GOT3 (cell line): ENCODE measurements at places on chromosomes 5 and 9.

DNA sequence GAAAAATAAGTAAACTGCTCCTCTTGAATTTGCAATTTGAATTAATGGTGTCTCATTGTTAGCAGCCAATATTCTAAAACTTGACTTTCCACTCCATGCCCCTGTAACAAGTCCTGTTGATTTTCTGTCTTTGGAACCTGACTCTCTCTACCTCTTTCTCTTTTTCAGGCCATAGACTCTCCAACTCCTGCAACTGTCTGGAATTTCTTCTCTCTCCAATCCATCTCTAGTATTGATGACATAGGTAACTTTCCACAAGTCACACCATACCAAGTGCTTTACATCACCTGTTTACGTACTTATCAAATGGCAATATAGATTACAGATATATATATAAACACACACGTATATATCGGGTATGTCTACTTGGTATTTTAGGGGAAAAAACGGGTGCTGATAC, 923 bp downstream of the C5orf34 start:
- DNase-seq = no peak

DNA sequence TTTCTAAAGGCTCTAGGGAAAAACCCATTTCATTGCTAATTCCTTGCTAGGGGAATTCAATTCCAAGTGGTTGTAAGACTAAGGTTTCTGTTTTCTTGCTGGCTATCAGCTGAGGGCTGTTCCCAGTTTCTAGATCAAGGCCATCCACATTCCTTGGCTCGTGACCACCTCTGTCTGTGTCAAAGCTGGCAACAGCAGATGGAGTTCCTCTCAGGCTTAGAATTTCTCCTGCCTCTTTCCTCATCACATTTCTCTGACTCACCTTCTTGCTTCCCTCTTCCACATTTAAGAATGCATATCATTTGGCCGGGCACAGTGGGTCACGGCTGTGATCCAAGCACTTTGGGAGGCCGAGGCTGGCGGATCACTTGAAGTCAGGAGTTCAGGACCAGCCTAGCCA, 19.0 kb downstream of the DAB2IP start:
- DNase-seq = no peak

- no peak for DNase-seq
Measured at GRCh38 chr5:132303589-132303988, 9.4 kb downstream of the SLC22A4 start.

GRCh38 chr9:13351778-13352386, 72.4 kb upstream of the MPDZ start:
- DNase-seq = no peak

DNA sequence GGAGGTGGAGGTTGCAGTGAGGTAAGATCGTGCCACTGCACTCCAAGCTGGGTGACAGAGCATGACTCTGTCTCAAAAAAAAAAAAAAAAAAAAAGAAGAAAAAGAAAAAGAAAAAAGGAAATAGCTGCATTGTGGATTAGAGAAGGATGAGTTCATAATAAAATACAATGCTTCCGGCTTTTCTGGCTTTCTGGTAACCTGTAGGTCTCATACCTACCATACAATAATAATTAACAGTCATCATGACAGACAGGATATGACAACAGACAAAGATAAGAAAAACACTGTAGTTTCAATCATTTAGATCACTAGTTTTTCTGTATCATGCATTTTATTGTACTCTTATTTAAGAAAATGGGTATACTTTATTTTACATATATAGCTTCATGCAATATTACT, 40.7 kb upstream of the TRPM3 start:
- no peak for DNase-seq

DNA sequence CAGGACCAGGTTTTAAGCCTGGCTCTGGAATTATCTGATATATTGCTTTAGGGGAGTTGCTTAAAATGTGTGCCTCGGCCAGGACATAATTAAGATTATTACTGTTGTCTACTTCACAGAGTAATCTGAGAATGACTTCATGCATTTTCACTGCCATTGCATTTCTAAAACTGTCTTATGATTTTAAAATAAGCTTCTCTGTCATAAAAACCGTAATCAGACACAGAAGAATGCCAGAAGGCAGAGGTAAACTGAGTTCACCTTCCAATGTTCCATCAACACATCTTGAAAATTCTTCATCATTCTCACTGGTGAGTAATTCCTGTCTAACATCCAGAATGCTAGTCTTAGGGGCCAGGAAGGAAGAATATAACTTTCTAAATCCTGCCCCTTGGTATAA, 47.1 kb downstream of the ISOC1 start:
- no peak for DNase-seq

DNA sequence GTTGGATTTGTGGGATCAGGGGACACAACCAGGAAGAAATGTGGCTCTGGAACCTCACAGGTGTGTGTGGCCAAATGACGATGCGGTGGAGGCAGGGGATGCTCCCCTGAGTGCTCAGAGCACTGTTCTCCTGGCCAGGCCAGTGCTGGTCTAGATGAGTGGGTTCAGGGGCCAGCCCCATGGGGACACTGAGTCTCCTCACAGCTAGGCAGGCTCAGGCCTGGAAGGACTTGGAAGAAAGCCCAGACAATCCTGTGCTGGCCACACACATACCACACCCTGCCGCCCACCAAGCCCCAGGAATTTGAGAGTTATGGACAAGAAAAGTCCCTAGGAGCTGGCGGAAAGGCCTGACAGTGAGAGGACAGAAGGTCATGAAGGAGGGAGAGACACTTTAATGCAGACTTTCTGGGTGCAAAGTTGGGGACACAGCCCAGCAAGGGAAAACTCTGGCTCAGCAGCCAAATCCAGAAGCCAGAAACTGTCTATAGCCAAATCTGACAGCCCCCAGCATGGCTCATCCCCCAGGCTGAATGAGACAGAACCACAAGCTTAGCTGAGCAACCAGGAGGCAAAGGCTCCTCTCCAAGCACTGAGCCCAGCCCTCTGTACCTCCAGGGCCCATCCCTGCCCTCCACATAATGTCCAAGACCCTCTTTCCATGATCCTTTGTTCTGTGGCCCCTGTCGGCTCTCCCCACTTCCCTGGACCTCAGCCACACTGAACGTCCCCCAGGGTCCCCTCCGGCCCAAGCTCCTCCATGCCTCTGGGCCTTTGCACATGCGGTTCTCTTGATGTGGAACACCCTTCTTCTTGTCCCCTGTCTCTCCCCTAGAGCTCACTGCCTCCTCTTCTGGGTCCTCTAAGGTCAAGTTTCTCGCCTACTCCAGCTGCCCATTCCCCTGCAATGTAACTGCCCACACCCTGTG, 22.4 kb downstream of the LHX6 start:
- DNase-seq = no peak

GRCh38 chr5:151383011-151383410, 35.7 kb upstream of the SLC36A2 start:
- DNase-seq = no peak

DNA sequence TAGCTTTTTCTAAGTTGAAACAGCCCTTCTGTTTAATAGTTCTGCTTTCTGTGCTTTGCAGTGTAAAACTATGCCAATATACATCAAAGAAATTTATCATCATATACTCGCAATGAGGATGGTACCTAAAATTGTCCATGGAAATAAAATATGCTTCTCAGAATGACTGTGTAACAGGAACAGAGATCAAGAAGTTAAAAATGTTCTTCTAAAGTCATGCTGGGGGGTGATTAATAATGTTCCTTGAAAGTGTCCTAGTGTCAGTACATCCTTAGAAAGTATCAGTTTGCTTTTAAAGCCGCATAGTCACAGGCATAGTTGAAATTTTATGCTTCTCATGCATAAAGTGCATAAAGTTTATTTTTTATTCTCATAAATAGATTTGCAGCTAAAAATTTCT, 4.0 kb upstream of the LRRC70 start:
- no peak for DNase-seq

GRCh38 chr5:98540056-98540455, 233.4 kb upstream of the RGMB start:
- no peak for DNase-seq

GRCh38 chr5:160847526-160848085, 4.4 kb downstream of the ATP10B start:
- no peak for DNase-seq

DNA sequence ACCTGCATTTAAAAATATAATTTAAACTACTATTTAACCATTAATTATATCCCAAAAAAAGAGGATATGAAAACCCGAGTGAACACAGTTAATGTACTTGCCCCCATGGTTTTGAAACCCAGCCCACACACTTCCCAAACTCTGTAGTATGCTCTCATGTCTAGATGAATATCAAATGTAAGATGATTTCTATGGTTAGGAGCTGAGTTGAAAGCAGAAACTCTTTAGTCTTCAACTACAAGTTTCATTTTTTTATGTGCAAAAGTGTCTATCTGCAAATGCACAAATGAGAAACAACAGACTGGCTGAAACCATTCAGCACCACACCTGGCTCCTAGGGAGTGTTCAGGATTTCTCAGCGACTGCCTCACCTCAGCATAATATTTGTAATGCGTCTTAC, 183.3 kb downstream of the SEMA5A start:
- DNase-seq = no peak
